ENCODE measurements at places on chromosomes 5 and 9. TPM values are rescaled to one million over a fixed set of nuclear protein-coding genes. Genes with fewer than 3 reads are reported as not detected.

The RIMOC1 gene
- 8.8 TPM for total RNA-seq

The MYORG gene
- total RNA-seq = 11.9 TPM

The FAM221B gene
- 0.33 TPM for total RNA-seq

DNA sequence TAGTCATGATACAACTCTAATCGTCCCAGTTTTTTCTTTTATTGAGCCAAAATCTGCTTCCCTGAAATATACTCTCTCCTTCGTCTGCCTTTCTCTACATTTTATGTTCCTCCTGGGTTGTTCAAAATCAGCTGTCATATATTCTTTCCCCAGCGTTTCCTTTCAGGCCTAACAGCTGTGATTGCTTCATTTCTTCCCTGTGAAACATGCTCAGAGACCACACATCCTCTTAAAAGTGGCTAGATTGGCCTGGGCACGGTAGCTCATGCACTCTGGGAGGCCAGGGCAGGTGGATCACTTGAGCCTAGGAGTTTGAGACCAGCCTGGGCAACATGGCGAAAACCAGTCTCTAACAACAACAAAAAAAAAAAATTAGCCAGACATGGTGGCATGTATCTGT, 25.1 kb downstream of the NFX1 start:
- no peaks in the 10 kb centered on the region for H3K27me3 ChIP-seq
- H3K27ac ChIP-seq = no peak overlapping the region
- peaks cover 4% of the 10 kb centered on the region for H3K4me1 ChIP-seq
- DNase-seq = no peak
- peaks cover 10% of the 10 kb centered on the region for H3K36me3 ChIP-seq

DNA sequence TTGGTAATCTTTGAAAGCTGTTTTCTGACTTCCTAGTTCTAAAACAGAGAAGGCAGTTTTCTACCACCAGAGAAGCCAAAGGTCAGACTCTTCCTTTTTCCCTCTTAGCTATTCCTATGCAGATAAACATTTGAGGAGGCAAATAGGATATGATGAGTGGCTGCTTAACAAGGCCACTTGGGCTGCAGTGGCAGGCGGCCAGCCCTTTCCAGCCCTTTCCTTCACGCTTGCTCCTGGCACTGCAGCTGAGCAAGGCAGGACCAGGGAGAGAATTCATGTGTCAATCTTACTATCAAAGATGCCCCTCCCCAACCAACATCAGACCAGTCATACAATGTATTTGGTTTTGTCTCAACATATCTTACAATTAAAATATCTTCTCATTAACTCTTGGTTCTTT, 36.8 kb upstream of the RNF38 start:
- DNase-seq = peak; percentile 26
- H3K27me3 ChIP-seq = no peaks in the 10 kb centered on the region
- no peak overlapping the region for H3K4me3 ChIP-seq
- H3K36me3 ChIP-seq = no peaks in the 10 kb centered on the region

The NR5A1 gene
- total RNA-seq = not detected

GRCh38 chr5:133370036-133370831, 242.1 kb downstream of the FSTL4 start:
- no peak for DNase-seq
- no peaks in the 10 kb centered on the region for H3K4me1 ChIP-seq
- H3K4me3 ChIP-seq = no peak overlapping the region
- H3K27me3 ChIP-seq = no peaks in the 10 kb centered on the region
- H3K36me3 ChIP-seq = no peaks in the 10 kb centered on the region
- H3K27ac ChIP-seq = no peak overlapping the region

DNA sequence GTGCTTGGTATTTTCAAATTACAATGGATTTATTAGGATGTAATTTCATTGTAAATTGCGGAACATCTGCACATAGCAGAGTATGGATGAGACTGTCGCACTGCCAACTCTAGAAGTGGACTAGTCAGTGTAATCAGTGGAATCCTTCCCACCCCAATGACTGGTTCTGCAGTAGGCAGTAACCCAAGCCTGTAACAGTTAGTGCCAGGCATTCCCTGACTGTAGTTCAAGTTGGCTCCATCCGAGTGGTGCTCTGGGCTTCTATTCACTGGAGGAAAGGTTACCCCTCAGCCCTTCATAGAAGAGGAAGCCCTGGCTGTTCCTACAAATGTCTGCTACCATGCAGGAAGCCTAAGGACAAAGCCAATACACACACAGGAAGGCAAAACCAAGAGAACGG, 23.2 kb downstream of the AK3 start:
- no peaks in the 10 kb centered on the region for H3K4me1 ChIP-seq
- no peak overlapping the region for H3K4me3 ChIP-seq
- peaks cover 38% of the 10 kb centered on the region for H3K36me3 ChIP-seq
- no peaks in the 10 kb centered on the region for H3K27me3 ChIP-seq
- DNase-seq = no peak
- H3K27ac ChIP-seq = no peak overlapping the region

- no peak overlapping the region for H3K27ac ChIP-seq
- H3K4me1 ChIP-seq = no peaks in the 10 kb centered on the region
- no peak overlapping the region for H3K4me3 ChIP-seq
- DNase-seq = no peak
- no peaks in the 10 kb centered on the region for H3K27me3 ChIP-seq
These were observed 397.7 kb downstream of the TMEM38B start for GRCh38 chr9:106092083-106092482.

The ATP6V0E1 gene
- 68.7 TPM for total RNA-seq

GRCh38 chr9:86926145-86926544, 21.2 kb downstream of the GAS1 start:
- H3K27ac ChIP-seq = no peak overlapping the region
- no peak overlapping the region for H3K4me3 ChIP-seq
- no peak for DNase-seq
- H3K27me3 ChIP-seq = no peaks in the 10 kb centered on the region
- H3K36me3 ChIP-seq = no peaks in the 10 kb centered on the region

DNA sequence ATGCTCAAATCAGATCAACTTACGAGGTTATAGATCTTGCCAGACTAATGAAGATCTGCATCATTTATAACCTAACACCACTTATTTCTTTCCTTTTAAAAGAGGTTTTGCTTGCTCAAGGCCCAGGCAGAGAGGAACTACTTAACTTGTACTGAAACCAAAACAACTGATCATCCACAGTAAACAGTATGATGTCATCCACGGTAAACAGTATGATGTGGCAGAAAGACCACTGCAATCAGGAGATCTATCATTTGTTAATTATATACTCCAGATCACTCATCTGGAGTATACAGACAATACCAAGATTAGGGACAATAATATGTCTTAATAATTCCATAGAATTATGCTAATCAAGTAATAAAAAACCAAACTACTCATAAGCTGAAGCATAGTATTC, 116.8 kb downstream of the ADAMTS6 start:
- no peak overlapping the region for H3K27ac ChIP-seq
- no peak for DNase-seq
- no peak overlapping the region for H3K4me3 ChIP-seq
- no peaks in the 10 kb centered on the region for H3K36me3 ChIP-seq
- no peaks in the 10 kb centered on the region for H3K4me1 ChIP-seq

DNA sequence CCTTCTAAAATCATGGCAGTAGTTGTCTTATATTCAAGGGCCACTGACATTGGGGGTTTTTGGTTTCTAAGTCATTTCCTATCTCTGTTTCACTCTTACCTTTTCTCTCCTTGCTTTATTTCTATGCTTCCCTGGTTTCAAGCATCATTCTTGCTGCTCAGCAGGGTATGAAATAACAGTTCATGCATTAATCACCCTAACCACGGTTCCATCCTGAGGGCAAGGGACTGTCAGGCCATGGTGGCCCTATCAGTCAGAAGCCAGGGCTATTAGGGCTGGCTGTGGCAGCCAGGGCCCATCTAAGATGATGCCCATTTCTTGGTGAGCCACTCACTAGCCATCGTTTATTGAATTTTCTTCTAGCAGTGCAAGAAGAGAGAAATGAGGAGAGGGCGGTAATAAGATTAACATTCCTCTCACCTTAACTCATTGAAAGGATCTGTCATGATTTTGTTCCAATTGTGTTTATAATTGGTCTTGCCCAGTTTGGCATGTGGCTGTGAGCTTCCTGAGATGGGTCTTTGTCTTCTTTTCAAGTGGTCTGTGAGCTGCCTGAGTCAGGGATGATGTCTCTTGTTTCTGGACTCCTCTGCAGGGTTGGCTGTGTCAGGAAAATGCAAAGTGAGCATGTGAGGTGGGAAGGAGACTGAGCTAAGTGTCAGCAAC, 45.2 kb downstream of the CYSTM1 start:
- peaks cover 89% of the 10 kb centered on the region for H3K4me1 ChIP-seq
- H3K27ac ChIP-seq = peak overlapping the region; percentile 81
- DNase-seq = no peak
- H3K4me3 ChIP-seq = no peak overlapping the region
- no peaks in the 10 kb centered on the region for H3K27me3 ChIP-seq

The AGGF1 gene
- total RNA-seq = 8.2 TPM

The MELK gene
- total RNA-seq = not detected

DNA sequence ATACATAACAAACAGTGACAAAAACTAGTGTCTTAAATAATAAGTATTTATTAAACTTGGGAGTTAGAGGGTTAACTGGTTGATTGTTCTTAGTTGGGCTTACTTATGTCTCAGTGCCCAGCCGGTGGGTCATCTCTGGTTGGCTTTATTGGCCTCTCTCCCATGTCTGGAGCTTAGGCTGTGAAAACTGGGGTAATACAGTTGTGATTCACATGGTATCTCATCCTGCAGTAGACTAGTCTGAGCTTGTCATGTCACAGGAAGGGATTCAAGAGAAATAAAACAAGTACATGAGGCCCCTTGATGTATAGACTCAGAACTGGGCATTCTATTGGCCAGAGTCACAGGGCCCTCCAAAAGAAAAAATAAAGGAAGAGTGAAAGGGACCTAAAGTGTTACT, 466.4 kb upstream of the SMC2 start:
- no peaks in the 10 kb centered on the region for H3K27me3 ChIP-seq
- no peaks in the 10 kb centered on the region for H3K4me1 ChIP-seq
- H3K27ac ChIP-seq = no peak overlapping the region
- H3K36me3 ChIP-seq = no peaks in the 10 kb centered on the region

DNA sequence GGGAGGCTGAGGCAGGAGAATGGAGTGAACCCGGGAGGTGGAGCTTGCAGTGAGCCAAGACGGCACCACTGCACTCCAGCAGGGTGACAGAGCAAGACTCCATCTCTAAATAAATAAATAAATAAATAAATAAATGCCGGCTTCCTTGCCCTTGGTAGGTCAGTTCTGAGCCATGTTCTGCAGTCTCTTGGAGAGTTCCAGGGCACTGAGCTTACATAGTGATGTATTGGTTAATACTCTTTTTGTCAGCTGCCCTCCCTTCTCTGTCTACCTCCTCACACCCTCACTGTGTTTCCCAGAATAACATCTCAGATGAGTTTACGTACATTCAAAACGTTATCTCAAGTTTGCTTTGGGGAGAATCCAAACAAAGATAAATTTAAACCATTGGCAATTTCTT, 45.2 kb upstream of the FER start:
- no peak overlapping the region for H3K27ac ChIP-seq
- H3K27me3 ChIP-seq = no peaks in the 10 kb centered on the region
- no peaks in the 10 kb centered on the region for H3K4me1 ChIP-seq
- no peak overlapping the region for H3K4me3 ChIP-seq
- no peaks in the 10 kb centered on the region for H3K36me3 ChIP-seq

GRCh38 chr5:151591144-151591819, at the start of gene FAT2:
Gene FAT2, minus strand, starts transcription at chr5:151591331. Its CDS starts 22,400 bp downstream, at chr5:151568931.
- no peaks in the 10 kb centered on the region for H3K27me3 ChIP-seq
- no peaks in the 10 kb centered on the region for H3K36me3 ChIP-seq
- peaks cover 8% of the 10 kb centered on the region for H3K4me1 ChIP-seq
- no peak for DNase-seq
- H3K27ac ChIP-seq = no peak within 1 kb of the TSS

DNA sequence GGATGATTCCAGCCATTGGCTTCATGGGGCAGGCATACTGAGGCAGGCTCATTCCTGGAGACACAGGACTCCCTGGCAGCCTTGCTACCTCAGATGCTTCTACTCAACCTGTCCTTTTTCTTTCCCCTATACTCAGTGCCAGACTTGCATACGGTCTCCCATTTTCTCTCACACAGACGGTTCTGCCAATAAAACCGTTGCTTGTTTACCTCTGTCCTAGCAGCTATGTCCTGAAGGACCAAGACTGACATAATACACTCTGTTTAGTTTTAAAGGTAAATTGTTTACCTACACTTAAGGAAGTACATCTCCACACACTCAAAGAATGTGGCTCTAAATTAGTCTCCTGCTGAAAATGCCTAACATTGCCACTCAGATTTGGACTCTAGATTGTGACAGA, 151.0 kb upstream of the RFX3 start:
- H3K4me3 ChIP-seq = no peak overlapping the region
- no peaks in the 10 kb centered on the region for H3K4me1 ChIP-seq
- no peak for DNase-seq
- no peaks in the 10 kb centered on the region for H3K27me3 ChIP-seq
- H3K36me3 ChIP-seq = no peaks in the 10 kb centered on the region
- H3K27ac ChIP-seq = no peak overlapping the region

The SLC25A2 gene
- total RNA-seq = not detected

DNA sequence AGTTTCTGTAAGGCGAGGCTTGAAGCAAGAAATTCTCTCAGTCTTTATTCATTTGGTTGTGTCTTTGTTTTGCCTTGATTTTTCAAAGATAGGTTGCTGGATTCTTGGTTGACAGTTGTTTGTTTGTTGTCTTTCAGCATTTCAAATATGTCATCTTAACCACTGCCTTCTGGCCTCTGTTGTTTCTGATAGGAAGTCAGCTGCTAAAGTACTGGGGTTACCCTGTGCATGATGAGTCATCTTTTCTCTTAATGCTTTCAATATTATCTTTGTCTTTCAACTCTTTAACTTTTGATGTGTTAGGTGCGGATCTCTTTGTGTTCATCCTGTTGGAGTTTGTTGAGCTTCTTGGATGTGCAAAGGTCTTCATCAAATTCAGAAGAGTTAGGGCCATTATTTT, 1571.3 kb downstream of the MAT2B start:
- H3K27ac ChIP-seq = no peak overlapping the region
- no peaks in the 10 kb centered on the region for H3K36me3 ChIP-seq
- no peaks in the 10 kb centered on the region for H3K27me3 ChIP-seq

DNA sequence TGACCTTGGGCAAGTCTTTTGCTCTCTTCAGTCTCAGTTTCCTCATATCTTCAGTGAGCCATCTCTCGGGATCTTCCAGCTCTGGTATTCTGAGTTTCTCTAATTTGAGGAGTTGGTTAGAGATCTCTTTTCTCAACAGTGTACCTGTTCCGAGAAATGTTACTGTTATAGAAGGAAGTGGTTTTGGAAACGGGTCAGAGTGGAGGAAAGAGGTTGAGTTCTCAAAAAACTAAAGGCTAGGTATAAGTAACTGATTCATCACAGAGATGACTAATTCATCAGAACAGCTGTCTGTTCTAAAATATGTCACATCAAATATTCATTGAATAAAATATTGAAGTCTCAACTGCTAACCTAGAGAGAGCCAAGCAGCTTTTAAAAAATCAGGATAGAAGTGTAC, 106.6 kb downstream of the PALM2AKAP2 start:
- no peak overlapping the region for H3K27ac ChIP-seq
- H3K27me3 ChIP-seq = no peaks in the 10 kb centered on the region
- DNase-seq = no peak

GRCh38 chr5:33994845-33995244, 10.4 kb upstream of the SLC45A2 start:
- H3K4me1 ChIP-seq = peaks cover 11% of the 10 kb centered on the region
- H3K27me3 ChIP-seq = no peaks in the 10 kb centered on the region
- H3K36me3 ChIP-seq = no peaks in the 10 kb centered on the region
- H3K4me3 ChIP-seq = no peak overlapping the region

- H3K4me3 ChIP-seq = no peak overlapping the region
- H3K36me3 ChIP-seq = no peaks in the 10 kb centered on the region
These were observed 128.2 kb upstream of the ASTN2 start for GRCh38 chr9:117543089-117543488.

GRCh38 chr5:81450940-81451339, 57.0 kb upstream of the ACOT12 start:
- no peak for DNase-seq
- H3K27ac ChIP-seq = no peak overlapping the region
- H3K4me3 ChIP-seq = no peak overlapping the region
- H3K27me3 ChIP-seq = no peaks in the 10 kb centered on the region
- no peaks in the 10 kb centered on the region for H3K36me3 ChIP-seq
